ENCODE measurements at places on chromosomes 1 and 21. TPM values are rescaled to one million over a fixed set of nuclear protein-coding genes. Genes with fewer than 3 reads are reported as not detected.

The CCDC185 gene
- total RNA-seq: not detected

The LRRC71 gene
- total RNA-seq: not detected

The ATP1A4 gene
- total RNA-seq: 0.60 TPM

The ARID4B gene
- 102 TPM for total RNA-seq

The SIK1 gene
- 49.3 TPM for total RNA-seq

The UBE2U gene
- 0.33 TPM for total RNA-seq

The S100A11 gene
- 13.1 TPM for total RNA-seq

The NBPF10 gene
- total RNA-seq: 2.0 TPM
